ENCODE measurements at places on chromosomes 11 and 22. TPM values are rescaled to one million over a fixed set of nuclear protein-coding genes. Genes with fewer than 3 reads are reported as not detected.

CDCA5 gene
- 124 TPM for total RNA-seq

C11orf16 gene
- not detected for total RNA-seq

SAA4 gene
- not detected for total RNA-seq

DNA sequence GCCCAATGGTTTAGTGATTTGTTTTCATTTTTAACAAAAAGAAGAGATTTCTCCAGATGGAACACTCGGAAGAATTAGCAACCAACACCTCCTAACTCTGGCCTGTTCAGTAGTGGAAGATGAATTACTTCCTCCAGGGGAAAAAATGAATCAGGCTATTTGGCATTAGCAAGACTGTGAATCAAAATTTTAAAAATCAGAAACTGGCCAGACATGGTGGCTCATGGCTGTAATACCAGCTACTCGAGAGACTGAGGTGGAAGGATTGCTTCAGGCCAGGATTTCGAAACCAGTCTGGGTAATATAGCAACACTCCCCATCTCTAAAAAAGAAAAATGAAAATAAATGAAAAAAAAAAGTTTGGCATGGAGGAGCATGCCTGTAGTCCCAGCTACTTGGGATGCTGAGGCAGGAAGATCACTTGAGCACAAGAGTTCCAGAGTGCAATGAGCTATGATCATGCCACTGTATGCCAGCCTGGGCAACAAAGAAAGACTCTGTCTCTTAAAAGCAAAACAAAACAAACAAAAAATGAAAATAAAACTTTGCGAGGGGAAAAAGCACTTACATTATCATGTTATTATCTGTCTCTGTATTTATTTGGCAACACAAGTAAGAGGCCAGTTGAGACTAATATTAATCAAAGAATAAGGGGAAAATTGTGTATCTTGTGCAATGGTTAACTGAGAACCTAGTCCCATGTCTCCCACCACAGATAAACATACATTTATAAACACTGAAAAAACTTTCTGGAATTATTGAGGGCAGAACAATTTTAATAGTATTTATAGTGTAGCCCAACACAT, 796.3 kb upstream of the ANO3 start:
- no peak for DNase-seq

DNA sequence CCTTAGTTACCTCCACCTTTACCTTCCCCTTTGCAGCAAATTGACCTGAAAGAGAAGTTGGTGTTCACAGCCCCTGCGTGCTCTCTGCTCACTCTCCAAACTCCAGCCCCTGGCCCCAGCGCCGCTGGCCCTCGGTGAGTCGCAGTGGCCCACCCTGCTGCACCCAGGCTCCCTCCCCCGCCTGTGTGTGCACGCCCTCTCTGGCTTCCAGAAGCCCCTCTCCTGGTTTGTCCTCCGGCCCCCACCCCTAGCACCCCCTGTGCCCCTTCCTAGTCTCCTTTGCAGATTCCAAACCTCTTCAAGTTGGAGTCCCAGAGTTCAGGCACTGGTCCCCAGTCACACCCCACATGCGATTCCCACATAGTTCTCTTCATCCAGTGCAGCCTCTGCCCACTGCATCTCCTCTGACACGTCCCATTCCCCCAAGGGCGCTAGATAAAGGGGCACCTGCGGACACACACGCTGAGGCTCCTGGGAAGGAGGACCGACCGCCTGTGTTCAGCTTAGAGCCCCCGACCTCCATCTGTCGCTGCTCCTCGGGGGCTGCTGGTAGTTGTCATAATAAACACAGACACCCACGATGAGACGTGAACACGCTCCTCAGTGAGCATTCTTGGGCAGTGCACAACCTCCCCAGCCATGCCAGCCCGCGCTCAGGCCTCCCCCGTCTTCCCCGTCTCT, 1.5 kb upstream of the PHRF1 start:
- no peak for DNase-seq

MUC5AC gene
- total RNA-seq = not detected

ANO9 gene
- total RNA-seq = not detected

GRCh38 chr11:69705351-69705811, 1.6 kb upstream of the FGF19 start:
- DNase-seq = no peak

DNA sequence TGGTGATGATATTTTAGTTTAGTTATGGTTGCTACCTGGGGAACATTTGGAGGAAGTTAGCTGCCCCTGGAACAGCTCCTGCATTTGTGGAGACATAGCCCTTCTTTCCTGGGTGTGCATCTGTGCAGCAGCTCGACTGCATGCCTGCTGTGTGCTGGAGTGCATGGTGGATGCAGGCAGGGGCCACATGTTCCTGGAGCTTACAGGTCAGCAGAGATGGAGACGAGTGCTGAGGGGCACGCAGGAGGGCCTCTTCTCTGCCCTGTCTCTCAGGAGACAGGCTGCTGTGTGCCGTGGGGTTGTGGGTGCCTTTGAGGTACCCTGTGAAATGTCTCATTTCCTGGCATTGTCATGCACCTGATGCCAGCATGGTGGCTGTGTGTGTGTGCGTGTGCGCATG, 87.5 kb downstream of the TBC1D22A start:
- DNase-seq = no peak

DNA sequence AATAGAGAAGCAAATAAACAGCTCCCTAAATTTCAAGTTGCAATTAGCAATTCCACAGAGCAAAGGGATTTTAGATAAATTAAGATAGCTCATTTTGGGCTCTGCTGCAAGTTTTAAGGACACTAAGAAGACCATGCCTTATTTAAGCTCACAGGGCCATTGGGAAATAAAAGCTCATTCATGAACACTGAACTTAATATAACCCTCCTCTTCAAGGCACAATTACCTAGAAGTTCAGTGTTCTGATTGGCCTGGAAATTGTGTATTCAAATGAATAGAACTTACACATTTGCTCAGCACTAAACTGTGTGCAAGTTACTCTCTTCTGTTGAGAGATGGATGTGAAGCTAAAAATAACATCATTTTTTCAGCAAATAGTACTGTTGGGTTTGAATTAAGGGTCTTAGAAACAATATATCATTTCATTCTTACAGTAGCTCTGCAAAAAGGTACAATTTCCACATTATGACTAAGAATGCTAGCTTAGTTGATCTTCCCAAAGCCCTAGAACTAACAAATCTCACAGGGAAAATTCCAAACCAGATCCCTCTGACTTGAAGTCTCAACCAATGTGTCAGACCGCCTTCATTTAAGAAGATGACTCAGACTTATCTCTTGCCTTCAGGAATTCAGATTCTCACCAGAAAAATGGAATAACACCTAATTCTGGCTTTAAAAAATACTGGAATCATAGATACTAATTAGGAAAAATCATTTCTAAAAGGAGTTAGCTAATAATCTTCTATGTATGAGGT, 87.4 kb upstream of the LRRC55 start:
- DNase-seq = no peak

GRCh38 chr11:111680486-111681175, 78.4 kb downstream of the SIK2 start:
- no peak for DNase-seq

DEPDC7 gene
- total RNA-seq = 22.5 TPM

KRTAP5-1 gene
- total RNA-seq = not detected

GRCh38 chr11:3049430-3050243, 7.6 kb downstream of the CARS1 start:
- DNase-seq = peak; percentile 98

GRCh38 chr22:30326255-30326705, 461 bp downstream of the TBC1D10A start:
- no peak for DNase-seq

ASPHD2 gene
- total RNA-seq = 0.87 TPM

DNA sequence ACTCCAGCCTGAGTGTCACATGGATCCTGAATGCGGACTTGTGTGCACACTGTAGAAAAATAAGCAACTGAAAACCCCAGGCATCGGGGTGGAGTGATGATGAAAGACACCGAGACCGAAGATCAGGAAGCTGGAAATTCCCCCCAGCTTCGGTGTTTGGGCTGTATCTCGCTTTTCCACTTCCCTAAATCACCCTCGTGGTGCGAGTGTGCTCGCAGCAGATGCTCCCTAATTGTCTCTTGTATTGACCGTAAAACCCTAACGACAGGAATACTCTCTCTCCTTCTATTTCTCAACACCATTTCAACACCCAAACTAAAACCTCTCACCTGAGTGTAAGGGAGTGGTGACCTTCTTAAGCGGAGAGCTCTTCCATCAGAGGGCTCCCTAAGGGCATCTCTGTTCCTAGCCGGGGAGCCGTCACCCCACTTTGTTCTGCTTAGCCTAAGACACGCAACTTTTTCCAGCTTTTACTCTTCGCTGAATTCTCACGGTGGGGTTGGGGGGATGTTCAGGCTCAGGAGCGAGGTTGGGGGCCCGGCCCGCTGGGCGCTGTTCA, 635 bp upstream of the GRK3 start:
- DNase-seq = no peak

DNA sequence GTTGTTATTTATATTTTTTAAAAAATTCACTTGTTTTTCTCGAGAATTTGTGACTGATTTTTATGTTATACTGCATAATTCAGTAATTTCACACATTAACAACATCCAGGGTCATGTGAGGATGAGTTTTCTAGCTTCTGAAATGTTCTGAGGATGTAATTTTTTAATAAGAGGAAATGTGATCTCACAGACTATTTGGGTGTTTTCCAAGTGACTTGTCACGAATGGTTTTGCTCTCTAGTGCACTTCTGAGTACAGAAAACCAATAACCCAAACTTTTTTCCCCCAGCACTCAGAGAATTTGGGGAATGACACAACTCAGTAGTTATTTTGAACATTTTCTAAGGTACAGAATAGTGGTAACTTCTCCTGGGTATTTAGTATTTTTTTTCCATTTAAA, 821.1 kb upstream of the ARHGAP42 start:
- no peak for DNase-seq

GRCh38 chr11:59678118-59678812, 9.4 kb upstream of the PATL1 start:
- DNase-seq = no peak

DNA sequence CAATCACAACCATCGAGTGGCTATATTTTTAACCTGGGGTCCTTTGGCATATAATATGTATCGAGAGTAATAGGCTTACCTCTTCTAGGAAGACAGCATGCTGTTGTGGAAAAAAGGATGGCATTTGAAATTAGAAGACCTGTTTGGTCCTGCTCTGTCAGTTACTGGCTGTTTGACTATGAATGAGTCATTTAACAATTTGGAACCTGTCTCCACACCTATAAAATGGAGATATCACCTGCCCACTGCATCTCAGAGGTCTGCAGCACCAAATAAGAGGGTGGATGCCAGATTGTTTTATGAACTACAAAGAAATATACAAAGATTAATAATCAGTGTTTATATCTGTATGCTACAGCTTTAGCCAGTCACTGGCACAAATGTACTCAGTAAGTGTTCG, 60.8 kb downstream of the SLC25A17 start:
- DNase-seq = no peak

- DNase-seq = peak; percentile 11
These were observed 764.8 kb upstream of the LUZP2 start for GRCh38 chr11:23732026-23732425.

KDM4E gene
- total RNA-seq = not detected

- DNase-seq = no peak
These were observed 14.8 kb upstream of the PICK1 start for GRCh38 chr22:38042488-38042790.

DNA sequence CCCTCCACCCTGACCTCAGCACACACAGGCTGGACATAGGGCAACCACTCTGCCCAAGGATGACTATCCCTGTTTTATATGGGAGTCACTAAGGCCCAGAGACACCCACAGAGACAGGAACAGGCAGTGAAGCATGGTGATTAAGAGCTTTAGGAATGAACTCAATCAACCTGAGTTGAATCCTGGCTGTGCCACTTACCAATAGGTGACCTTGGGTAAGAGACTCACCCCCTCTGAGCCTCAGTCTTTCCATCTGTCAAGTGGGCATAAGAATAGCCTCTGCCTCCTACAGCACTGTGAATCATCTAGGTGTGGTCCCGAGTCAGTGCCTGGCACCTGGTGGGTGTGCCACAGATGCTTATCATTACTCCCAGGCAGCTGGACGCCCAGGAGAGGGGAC, 6.8 kb downstream of the CRYBB1 start:
- no peak for DNase-seq

GRCh38 chr11:60840470-60841430, 1.2 kb upstream of the CCDC86 start:
- DNase-seq = peak; percentile 84

- no peak for DNase-seq
These were observed 7.5 kb downstream of the SERPING1 start for GRCh38 chr11:57605028-57605420.

DNA sequence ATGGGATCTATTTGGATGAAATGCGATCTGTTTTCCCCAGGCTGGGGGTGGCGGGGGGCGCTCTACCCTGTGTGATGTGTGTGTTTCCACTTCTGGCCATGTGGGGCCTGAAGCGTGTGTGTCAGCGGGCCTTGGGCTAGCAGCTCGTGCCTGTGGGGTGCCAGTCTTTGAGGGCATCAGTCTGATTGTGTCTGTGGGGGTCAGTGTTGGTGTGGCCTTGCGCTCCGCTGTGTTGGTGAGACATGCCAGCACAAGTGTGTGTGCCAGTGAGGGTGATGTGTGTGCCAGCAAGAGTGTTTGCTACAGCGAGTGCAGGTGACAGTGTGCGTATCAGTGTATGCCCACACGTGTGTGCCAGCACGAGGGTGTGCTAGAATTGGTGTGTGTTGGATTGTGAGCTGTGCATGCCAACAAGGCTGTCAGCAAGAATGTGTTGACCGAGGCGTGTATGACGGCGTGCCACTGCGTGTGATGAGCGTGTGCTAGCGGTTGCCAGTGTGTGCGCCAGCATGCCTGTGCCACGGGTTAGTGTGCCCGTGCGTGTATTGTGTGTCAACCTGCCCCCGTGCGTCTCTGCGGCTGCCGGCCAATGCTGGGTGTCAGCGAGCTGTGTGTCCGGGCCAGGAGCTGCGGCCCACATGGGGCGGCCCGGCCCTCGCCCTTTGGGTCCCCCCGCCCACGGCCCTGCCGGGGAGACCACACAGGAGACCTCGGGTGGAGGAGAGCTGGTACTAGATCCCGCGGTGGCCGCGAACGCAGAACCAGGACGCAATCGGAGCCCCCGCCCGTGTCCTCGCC, 519 bp downstream of the ARRB1 start:
- no peak for DNase-seq

OR5AS1 gene
- total RNA-seq = not detected

CRYBB3 gene
- not detected for total RNA-seq

DNA sequence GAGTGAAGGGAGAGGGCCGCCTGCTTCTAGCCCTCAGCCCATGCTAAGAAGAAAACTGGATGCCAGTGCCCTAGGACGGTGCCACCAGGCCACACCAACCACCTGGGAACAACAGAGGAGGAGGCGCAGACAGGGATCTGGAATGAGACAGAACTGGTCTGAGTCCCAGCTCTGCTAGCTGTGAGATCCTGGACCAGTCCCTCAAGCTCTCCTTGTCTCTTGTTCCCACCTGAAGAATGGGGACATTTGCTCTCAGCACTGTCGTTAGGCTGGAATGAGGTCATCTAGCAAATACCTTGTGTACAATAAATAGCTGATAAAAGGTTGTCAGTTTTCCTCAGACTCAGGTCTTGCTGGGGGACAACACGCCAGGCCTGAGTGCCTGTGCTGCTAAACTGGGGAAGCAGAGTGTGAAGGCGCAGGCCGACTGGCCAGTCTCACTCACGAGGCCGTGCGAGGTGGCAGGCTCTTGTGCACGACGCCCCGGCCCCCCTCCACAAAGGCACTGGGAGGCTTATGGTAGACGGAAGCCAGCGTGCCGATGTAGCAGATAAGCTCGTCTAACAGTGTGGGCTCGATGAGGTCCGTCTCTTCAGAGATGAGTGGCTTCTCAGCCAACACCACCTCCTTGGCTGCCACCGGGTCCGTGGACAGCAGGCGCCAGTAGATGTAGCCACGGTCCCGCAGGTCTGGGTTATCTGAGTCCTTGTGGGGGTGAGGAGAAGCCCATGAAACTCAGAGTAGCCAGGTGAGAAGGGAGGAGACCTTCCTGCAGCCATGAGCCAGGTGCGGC, 25.8 kb upstream of the RASL10A start:
- DNase-seq = peak; percentile 39

GRCh38 chr22:22738959-22739585, 94.7 kb downstream of the GGTLC2 start:
- no peak for DNase-seq

All from SJSA1 (cell line).